ENCODE measurements at places on chromosomes 16 and 17.

DNA sequence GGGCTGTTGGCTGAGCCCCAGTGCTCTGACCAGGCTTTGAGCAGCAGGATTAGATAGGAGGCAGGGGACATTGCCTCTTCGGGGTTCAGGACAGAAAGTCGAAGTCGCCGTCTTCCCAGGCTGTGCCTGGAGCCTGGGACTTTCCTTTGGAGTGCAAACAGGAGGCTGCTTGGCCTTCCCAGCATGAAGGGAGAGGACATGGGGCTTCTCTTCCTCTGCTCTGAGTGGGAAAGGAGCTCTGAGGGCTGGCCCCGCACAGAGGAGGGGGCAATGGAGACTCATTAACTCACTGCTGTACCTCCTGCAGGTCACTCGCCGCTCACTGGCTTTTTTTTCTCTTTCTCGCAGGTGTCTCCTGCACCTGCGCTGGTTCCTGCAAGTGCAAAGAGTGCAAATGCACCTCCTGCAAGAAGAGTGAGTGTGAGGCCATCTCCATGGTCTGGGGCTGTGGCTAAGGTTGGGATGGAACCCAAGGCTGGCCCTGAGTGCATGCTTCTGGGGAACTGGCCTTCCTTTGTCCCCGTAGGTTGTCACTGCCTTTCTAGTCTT is 642 bp downstream of the MT1F start:
- DNase-seq = no peak

- DNase-seq = no peak
Observed at GRCh38 chr17:65061646-65062045, 5.1 kb upstream of the GNA13 start.

DNA sequence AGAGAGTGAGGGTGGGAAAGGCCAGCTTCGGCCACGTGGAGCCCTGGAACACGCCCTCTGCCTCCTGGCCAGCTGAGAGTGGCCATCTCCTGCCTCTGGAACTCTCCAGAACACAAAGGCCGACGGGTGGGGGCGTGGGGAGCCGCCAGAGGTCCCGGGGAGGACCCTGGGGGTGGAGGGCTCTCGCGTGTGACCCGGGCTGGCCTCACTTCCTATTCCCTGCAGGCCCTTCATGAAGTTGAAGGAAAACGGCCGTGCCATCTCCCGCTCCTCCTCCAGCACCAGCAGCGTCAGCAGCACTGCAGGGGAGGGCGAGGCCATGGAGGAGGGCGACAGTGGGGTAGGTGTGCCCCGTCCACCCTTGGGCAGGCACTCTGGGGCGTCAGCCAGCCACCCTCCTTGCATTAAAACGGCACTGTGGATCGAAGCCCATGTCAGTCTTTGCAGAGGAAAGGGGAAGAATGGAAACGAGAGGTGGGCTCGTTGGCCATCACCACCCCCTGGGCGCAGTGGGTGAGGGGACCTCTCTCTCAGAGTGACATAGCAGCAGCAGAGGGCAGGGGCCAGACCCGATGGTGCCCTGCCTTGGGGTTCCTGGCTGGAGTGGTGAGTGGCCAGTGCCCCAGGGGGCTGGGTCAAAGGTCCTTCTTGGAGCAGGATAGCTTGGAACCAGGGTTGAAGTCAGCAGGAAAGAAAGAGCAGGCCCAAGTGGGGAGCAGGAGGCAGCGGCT is 37.1 kb downstream of the OR1D5 start:
- no peak for DNase-seq

- no peak for DNase-seq
Observed at GRCh38 chr17:74466111-74466827, at the start of gene CD300A. TSS of gene CD300A (plus strand) at chr17:74466634. CDS start at chr17:74466704, 70 bp downstream.

- no peak for DNase-seq
Observed at GRCh38 chr17:83175119-83175821, 95.9 kb downstream of the METRNL start.

DNA sequence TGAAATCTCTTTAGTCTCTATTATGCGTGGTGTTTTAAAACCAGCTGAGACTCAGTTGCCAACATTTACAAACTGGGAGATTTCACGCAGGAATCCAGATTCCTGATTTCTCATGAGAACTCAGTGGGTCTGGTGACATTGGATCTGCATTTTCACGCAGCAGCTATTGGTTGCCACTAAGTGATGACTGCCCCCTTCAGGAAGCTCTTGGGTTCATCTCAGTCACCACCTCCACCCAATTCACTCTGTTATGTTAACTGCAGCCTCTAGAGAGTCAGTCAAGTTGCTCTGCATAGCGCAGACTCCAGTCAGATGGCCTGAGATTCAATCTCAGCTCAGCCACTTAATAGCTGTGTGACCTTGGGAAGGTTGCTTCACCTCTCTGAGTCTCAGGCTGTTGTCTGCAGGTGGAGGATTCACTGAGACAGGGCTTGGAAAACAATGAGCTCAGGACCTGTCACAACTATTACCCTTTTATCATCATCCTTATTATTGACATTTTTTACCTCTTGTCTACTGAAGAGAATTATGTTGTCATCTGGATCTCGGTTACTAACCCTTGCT is 6.4 kb downstream of the SHISA9 start:
- no peak for DNase-seq

- DNase-seq = no peak
Observed at GRCh38 chr17:8736362-8736761, 8.3 kb downstream of the CCDC42 start.

DNA sequence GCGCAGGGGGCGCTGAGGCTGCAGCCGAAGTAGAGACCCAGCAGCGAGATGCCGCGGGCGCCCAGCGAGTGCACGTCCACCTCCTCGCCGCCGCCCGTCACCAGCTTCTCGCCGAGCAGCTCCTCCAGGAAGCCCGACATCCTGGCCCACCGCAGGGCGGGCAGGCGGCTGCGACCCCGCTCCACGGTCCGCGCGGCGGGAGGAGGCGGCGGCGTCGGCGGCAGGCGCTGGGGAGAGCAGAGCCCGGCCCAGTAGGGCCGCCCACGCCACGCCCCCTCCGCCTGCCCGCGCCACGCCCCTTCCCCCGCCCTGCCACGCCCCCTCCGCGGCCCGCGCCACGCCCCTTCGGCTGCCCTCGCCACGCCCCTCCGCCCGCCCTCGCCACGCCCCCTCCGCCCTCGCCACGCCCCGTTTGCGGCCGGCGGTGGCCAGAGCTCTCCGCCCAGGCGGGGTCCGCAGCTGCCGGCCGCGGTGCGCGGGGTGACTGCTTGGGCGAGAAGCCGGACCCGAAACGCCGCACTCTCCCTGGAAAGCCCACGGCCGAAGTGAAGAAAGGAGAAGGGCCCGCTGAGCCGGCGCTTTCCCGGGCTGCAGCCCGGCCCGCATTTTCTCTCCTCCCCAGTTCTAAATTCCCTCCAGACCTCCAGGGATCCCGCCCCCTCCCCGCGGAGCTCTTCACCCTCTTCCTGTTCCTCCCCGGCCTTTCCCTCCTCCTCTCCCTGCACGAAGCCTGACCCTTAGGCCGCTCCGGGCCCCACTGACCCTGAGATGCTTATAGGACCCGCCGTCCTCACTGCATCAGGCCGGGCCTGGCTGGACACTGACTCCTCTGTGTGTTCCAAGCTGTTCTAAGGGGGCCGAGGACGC is at the start of gene NXN:
NXN (minus strand) TSS at position 238 of the 867 bp plus-strand sequence.
- peak; percentile 82 for DNase-seq

DNA sequence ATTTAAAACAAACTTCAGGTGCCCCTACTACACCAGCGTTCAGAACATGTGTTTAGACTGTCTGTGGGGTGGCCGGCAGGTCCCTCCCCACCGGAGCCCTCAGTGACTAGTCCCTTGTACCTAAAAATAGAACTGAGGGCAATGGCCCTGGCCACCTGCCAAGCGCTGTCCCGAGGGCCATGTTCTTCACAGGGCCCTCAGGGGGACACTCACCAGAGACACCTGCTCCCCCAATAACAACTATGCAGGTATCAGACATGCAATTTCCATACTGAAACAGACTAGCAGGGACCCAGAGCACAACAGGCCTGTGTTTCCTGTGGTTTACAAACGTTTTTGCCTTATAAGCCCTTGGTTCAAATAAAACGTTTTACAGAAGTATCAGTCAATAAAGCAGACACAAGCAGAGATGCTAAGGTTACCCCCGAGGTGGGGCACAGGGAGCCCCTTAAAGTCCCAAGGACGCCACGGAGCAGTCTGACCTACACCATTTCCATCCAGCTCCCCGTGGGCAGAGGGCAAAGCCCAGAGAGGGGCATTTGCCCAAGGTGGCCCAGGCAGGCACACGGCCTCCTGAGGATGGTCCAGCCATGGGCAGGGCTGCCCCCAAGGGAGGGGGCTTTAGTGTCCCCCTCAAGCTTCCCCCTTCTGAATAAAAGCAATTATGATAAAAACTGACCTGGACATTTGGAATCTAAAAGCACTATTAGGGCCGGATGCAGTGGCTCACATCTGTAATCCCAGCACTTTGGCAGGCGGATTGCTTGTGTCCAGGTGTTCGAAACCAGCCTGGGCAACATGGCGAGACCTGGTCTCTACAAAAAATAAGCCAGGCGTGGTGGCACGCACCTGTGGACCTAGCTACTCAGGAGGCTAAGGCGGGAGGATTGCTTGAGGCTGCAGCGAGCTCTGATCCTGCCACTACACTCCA is 896 bp upstream of the MYLK3 start:
- DNase-seq = no peak

GRCh38 chr17:50149417-50150353 is 792 bp downstream of the PPP1R9B start:
- DNase-seq = no peak

- peak; percentile 2 for DNase-seq
Observed at GRCh38 chr16:19223235-19224170, 55.5 kb downstream of the SYT17 start.

Measured in activated CD4-positive, CD25-positive, alpha-beta regulatory T cell (primary cell).